Naive B cell (primary cell): ENCODE measurements at places on chromosomes 2 and 18.

DNA sequence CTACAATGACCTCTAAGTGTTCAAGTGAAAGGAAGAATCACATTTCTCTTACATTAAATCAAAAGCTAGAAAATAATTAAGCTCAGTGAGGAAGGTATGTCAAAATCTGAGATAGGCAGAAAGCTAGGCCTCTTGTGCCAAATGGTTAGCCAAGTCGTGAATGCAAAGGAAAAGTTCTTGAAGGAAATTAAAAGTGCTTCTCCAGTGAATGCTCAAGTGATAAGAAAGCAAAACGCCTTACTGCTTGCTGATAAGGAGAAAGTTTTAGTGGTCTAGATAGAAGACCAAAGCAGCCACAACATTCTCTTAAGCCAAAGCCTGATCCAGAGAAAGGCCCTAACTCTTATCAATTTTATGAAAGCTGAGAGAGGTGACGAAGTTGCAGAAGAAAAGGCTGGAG lies 932.3 kb upstream of the ACVR2A start:
- H3K4me1 ChIP-seq, result no peaks in the 10 kb centered on the region
- no peak overlapping the region for H3K4me3 ChIP-seq
- H3K27ac ChIP-seq, result no peak overlapping the region
- no peak for DNase-seq
- H3K27me3 ChIP-seq, result no peaks in the 10 kb centered on the region
- no peaks in the 10 kb centered on the region for H3K36me3 ChIP-seq

GRCh38 chr2:65382323-65382722 lies 50.1 kb downstream of the SPRED2 start:
- peaks cover 30% of the 10 kb centered on the region for H3K4me1 ChIP-seq
- no peaks in the 10 kb centered on the region for H3K36me3 ChIP-seq
- peaks cover 4% of the 10 kb centered on the region for H3K27me3 ChIP-seq
- DNase-seq, result no peak

GRCh38 chr2:128439791-128440665 lies 121.4 kb upstream of the HS6ST1 start:
- peaks cover 4% of the 10 kb centered on the region for H3K27me3 ChIP-seq
- DNase-seq, result no peak
- H3K4me1 ChIP-seq, result peaks cover 4% of the 10 kb centered on the region
- H3K36me3 ChIP-seq, result no peaks in the 10 kb centered on the region
- H3K4me3 ChIP-seq, result no peak overlapping the region

- H3K36me3 ChIP-seq, result no peaks in the 10 kb centered on the region
- H3K27ac ChIP-seq, result no peak overlapping the region
- H3K27me3 ChIP-seq, result peaks cover 13% of the 10 kb centered on the region
- no peaks in the 10 kb centered on the region for H3K4me1 ChIP-seq
- no peak overlapping the region for H3K4me3 ChIP-seq
- no peak for DNase-seq
Observed at GRCh38 chr2:15700599-15701340, 109.1 kb downstream of the DDX1 start.

- no peak overlapping the region for H3K4me3 ChIP-seq
- H3K4me1 ChIP-seq, result no peaks in the 10 kb centered on the region
- DNase-seq, result no peak
- H3K36me3 ChIP-seq, result no peaks in the 10 kb centered on the region
- H3K27me3 ChIP-seq, result no peaks in the 10 kb centered on the region
- H3K27ac ChIP-seq, result no peak overlapping the region
Observed at GRCh38 chr2:221096706-221097567, 475.2 kb downstream of the EPHA4 start.

DNA sequence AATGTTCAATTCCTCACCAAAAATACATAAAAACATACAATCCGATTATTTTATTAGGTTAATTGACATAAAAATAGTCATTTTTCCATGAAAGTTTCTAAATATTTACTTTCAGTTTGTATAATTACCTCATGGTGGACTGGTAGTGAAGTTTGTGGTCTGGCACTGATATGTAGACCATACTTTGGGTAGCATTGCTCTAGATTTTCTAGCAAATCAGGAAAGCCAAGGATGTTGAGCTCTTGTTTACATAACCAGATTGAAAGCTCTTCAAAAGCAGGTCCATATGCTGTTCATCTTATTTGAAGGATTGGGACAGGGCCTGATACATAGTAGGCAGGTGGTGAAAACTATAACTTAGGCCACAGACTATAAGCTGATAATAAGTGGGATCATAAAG lies 61.8 kb downstream of the COMMD1 start:
- no peak overlapping the region for H3K4me3 ChIP-seq
- peaks cover 7% of the 10 kb centered on the region for H3K4me1 ChIP-seq
- no peak overlapping the region for H3K27ac ChIP-seq
- H3K27me3 ChIP-seq, result no peaks in the 10 kb centered on the region
- DNase-seq, result no peak
